GM19239 (cell line): ENCODE measurements at places on chromosomes 4 and X.

- DNase-seq: no peak
Observed at GRCh38 chr4:47031011-47031678, at the start of gene GABRB1. TSS of gene GABRB1 (plus strand) at chr4:47031567.

- no peak for DNase-seq
Observed at GRCh38 chr4:130850019-130850524, 1754.1 kb downstream of the C4orf33 start.

DNA sequence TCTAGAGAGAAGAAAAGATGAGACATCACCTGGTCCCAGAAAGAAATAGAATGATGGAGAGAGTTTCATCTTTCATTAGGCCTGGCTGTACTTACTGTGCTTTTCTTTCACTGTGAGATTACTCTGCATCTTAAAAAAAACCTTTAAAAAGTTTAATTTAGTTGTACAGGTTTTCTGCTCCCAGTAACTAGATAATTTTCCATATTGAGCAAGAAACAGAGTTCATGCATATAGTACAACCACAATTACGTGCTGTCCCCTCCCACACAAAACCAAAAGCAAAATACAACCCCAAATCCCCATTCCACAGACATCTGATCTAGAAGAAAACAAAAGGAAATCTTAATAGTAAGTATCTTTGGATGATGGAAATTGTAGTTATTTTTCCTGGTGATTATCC lies 371.2 kb downstream of the SH2D1A start:
- no peak for DNase-seq

- no peak for DNase-seq
Observed at GRCh38 chr4:155608225-155608885, 58.3 kb upstream of the GUCY1A1 start.

DNA sequence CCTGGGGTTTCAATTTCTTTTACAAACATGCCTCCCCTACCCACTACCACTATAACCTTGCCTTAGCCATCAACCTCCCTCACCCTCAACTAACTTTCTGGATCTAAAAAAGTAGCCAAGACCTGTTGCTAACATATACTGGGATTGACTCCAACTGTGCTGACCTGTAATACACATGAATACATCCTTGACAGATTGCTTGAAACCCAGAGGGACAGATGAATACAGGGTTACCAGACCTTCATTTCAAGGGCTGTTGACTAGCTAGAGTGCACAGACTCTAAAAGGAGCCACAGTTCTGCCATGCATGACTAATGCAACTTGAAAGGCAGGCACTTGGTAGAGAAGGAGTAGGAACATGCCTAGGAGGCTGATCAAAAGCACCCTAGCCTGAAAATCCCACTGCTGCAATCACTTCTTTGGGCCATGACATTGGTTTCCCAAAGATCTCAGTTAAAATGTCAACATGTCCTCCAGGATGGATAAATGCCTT lies 121.0 kb downstream of the PCDH19 start:
- no peak for DNase-seq

GRCh38 chr4:99099311-99099710 lies 10.7 kb upstream of the ADH5 start:
- no peak for DNase-seq

DNA sequence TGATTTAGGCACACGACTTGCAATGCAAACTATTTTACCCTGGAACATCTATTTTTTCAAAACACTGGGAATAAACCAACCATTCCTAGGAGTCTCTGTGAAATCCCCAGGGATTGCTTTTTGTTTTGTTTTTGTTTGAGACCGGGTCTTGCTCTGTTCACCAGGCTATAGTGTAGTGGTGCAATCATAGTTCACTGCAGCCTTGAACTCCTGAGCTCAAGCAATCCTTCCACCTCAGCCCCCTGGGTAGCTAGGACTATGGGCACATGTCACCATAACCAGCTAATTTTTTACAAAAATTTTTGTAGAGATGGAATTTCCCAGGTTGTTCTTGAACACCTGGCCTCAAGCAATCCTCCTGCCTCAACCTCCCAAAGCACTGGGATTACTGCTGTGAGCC lies 37.8 kb downstream of the PPM1K start:
- DNase-seq: no peak

DNA sequence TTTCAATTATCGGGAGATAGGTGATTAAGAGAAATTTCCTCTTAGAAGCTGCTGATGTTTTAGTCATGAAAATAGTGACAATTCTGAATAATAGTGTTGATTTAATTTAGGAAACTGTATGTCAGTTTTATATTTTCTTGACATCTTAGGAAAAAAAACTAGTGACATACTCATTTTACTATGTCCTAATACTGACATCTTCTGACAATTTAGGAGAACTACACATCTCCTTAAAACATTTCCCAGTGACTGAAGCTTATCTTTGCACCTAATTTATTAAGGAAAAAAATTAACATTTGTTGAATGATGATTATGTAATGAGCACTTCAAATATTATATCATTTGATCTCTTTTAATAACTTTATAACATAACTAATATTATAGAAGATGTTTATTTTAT lies 42.0 kb upstream of the RBMXL3 start:
- no peak for DNase-seq

DNA sequence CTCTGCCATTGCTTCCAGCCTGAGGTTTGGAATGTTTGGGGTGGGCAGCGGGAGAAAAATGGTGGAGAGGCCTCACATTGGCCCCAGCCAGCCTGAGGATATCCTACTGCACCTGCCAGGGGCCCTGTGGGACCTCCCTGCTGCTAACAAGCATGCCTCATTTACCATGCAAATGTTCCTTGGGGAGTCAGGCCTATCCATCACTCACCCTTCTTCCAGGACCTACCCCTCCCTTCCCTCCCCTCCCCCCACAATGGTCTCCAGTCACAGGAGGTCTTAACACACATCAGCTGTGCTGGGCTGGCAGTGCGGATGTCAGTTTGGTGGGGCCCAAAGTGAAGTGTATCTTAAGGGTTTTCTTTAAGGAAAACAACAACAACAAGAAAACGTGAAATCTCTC lies 139.2 kb downstream of the SHOX start:
- no peak for DNase-seq
